CD4-positive, alpha-beta T cell treated with Interleukin-15 for 1 hour (primary cell): ENCODE measurements at places on chromosomes 2 and 18.

- DNase-seq, result peak; percentile 42
Measured at GRCh38 chr18:78643004-78643403, 336.6 kb upstream of the SALL3 start.

GRCh38 chr2:1091895-1092585, 141.4 kb downstream of the SNTG2 start:
- no peak for DNase-seq

DNA sequence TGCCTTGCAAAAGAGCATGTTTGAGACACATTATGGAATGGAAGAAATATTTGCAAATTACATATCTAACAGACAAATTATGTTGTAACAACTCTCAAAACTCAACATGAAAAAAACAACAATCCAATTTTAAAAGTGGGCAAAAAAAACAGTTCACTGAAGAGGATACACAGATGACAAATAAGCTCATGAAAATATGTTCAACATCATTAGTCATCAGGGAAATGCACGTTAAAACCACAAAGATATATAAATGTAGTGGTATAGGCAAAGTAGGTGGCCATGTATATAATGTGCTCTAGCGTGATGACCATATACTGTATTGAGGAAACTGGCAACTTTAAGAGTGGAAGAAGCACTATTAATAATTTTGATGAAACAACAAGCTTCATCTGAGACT, 220.1 kb downstream of the IRS1 start:
- no peak for DNase-seq

DNA sequence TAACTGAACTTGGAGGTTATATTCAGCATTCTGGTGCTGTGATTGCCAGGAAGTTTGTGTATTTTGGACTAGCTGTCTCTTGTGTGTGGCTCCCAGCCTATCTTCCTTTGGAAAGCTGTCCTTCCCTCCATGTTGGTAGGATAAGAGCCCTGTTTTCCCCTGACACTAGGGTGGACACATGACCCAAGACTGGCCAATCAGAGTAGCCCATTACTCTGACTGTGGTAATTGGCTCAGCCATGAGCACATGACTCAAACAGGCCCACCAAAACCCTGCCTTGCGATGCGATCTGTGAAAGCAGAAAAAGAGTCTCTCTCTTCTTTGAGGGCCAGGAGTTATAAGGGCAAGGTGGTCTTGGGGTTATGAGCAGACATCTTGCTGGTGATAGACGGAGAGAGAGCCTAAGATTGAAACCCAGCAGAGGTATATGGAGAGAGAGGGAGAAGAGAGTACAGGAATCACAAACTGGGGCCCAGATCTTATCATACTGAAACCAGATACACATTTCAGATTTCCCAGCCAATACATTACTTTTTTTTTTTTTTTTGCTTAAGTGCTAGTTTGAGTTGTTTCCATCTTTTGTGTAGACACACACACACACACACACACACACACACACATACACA, 45.3 kb upstream of the SERPINE2 start:
- no peak for DNase-seq

DNA sequence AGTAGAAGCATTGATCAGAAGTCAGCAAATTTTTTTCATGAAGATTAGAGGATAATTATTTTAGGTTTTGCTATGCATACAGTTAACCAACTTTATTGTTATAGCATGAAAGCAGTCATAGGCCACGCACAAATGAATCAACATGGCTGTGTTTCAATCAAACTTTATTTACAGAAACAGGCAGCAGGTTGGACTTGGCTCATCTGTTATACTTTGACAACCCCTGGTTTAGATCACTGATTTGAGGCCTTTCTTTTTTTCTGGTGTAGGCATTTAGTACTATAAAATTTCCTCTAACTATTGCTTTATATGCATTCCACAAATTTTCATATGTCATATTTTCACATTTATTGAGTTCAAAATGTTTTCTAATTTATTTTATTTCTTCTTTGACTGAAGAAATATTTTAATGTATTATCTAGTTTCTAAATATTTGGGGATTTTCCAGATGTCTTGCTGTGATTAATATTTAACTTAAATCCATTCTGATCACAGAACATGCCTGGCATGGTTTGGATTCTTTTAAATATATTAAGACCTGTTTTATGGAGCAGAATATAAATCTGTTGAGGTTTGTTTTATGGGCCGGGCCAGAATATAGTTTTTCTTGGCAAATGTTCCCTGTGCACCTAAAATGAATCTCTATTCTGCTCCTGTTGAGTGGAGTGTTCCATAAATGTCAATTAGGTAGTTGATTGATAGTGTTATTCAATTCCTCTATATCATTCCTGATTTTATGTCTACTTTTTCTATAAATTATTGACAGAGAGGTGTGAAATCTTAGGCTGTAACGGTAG, 116.3 kb upstream of the KLHL29 start:
- no peak for DNase-seq

- DNase-seq, result no peak
Measured at GRCh38 chr2:169129703-169130243, 60.4 kb downstream of the DHRS9 start.

DNA sequence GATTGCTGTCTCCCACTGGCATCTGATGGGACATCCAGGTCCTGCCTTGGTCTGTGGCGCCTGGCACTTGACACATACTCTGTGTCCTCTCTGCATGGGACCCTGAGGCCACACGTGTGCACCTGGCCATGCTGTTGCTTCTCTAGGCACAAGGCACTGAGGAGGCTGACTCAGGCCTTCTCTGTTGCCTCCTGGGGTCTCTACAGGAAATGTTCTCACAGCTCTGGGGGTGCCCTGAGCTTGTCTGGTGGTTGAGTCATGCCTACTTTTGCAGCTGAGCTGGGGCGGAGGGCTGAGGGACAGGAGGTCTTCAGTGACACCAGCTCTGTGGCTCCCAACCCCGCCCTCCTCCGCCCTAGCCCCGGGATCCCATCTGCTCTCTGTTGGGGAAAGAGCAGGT, 207.0 kb upstream of the HS6ST1 start:
- no peak for DNase-seq

GRCh38 chr2:234006501-234006900, 44.0 kb upstream of the SPP2 start:
- DNase-seq, result no peak

GRCh38 chr2:33406622-33407021, 69.8 kb upstream of the RASGRP3 start:
- DNase-seq, result no peak

DNA sequence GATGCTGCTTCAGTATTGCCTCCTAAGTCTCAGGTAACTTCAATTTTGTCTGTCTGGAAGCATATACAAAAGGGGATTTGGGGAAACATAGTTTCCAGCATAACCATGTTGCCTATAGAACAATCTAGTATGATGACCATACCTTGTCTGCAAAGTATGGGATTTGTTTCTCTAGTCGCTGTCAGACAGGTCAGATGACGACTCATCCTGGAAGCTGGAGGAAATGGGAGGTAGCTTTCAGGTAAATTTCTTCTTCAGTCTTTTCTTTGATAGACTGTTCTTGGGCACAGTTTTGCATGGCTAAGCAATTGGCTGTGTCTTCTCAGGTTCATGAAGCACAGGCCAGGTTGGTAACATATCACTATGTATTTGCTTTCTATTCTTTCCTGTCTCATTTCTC, 2.8 kb upstream of the OSBPL6 start:
- no peak for DNase-seq

- peak; percentile 32 for DNase-seq
Measured at GRCh38 chr2:230723363-230723762, 10.7 kb downstream of the CAB39 start.

DNA sequence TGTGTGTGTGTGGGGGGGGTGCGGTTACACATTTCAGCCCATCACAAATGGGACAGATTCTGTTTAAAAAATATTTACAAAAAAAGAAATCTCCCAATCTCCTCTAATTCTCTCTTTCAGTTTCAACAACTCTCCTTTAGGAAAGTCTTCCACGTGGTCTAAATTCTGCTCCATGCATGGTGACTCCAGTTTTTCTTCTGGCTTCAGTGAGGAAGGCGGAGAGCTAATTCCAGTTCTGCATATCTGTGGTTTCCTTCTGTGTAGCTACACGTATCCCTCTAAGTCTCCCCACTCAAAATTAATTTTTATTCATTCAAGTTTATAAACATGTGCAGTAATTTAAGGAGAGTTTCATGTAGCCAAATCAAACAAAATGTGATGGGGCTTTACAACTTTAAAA, 111.6 kb downstream of the SLC4A3 start:
- no peak for DNase-seq

- DNase-seq, result no peak
Measured at GRCh38 chr2:73827018-73827417, 1.7 kb upstream of the STAMBP start.

GRCh38 chr2:142130111-142131009, 456 bp downstream of the LRP1B start:
- no peak for DNase-seq

GRCh38 chr2:37350034-37350433, 5.6 kb downstream of the QPCT start:
- DNase-seq, result peak; percentile 46

GRCh38 chr2:121804340-121804739, 48.9 kb downstream of the TSN start:
- DNase-seq, result no peak

GRCh38 chr18:23574611-23575308, 11.5 kb downstream of the NPC1 start:
- no peak for DNase-seq

- no peak for DNase-seq
Measured at GRCh38 chr2:84285056-84285747, 173.9 kb downstream of the SUCLG1 start.

DNA sequence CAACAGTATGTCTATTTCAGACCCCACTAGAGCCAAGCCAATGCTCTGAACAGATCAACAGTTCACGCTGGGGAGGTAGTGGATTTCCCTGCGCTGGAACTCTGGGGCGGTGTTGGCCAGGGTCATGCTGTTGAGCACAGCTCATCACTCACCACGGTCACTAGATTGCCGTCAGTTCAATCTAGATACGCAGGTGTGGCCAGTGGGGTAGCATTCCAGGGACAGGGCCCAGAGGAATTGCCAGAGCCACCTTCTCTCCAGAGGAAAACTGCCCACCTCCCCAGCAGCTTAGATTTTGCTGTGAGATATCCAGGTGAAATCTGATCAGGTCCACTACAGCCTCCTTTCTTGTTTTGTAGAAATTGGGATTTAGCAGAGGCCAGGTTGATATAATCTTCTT, 101.8 kb downstream of the SOX11 start:
- no peak for DNase-seq

GRCh38 chr2:149023091-149023490, 15.4 kb upstream of the LYPD6B start:
- no peak for DNase-seq

DNA sequence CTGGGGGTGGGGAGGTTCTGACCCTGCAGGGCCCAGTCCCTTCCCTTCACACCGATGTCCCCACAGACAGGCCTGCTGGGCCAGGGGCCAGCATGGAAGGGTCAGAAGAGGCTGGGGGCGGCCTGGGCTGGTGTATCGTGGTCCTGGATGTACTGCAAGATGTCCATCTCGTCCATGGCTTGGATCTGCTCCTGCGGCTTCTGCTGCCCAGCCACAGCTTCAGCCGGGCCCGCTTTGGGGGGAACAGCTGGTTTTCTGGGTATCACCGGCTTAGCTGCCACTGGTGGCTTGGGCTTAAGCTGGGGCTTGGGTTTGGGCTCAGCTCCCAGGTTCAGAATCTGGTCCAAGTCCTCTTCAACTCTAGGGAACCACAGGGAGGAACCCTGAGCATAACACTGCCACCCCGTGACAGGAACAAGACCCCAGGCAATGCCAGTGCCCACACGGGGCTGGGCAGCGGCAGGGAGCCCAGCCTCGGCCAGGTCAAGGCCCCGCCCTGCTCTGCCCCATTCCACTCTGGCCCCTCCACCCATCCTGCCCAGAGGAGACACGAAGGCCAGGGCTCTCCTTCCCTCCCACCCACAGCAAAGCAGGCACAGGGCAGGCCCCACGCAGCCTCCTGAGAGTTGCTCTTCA, 31.9 kb downstream of the HS1BP3 start:
- peak; percentile 11 for DNase-seq
